AG09309 (cell line): ENCODE measurements at places on chromosomes 2 and 18.

DNA sequence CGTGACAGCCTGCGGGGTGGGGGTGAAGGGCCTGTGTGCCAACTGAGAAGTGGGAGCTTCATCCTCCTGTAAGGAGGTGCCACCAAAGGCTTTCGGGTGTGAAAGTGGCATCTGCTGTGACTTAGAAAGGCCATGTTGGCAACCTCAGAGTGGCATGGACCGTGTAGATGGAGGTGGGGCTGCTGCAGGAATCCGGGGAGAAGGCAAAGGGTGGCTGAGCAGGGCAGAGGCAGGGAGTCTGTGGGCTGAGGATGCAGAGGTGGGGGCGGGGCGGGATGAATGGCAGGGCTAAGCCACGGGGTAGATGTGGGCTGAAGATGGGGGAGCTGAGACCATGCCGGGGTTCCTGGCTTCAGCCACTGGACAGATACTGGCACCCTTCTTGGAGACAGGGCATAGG is 28.2 kb downstream of the TOGARAM2 start:
- DNase-seq = no peak

- DNase-seq = no peak
Observed at GRCh38 chr2:136233298-136233697, 115.3 kb upstream of the CXCR4 start.

DNA sequence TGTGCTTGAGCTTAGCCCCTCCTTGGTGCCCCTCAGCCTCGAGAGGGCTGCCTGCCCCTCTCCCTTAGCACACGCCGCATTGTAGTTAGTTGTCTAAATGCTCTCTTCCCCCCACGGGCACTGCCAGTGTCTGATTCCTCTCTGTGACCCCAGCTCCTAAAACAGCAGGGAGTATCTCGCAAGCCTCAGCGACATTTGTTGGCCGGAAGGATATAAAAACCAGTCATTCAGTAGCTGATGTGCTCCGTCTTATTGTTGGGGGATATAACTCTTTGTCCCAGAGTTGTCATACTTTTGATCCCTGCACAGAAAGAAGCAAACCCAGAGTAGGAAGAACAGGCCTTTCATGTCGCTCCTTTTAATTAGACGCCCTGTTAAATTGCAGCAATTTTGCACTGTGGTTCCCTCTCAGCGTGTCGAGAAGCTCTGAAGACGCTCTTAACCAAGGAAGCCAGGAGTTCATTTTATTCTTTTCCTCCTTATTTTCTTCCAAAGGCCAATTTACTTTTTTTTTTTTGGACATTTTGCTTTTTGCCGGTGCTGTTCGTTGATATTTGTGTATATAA is 201.8 kb downstream of the KLHL29 start:
- DNase-seq = no peak

DNA sequence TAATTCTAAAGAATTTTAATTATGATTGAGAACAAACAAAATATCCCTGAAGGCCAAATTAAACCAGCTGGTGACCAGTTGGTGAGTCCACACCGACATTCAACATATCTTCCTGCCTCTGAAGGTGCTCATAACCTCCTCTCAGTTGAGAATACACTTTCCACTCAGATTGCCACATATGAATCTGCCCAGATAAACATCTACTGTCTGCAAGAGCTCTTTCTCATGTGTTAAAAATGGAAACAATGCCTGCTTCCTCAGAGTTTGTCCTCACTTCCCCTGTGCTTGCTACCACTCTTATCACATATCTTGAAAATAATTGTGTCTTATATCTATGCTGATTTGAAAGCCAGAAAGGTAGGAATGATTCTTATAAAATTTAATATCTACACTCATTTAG is 177.7 kb upstream of the GULP1 start:
- DNase-seq = peak; percentile 8

- DNase-seq = no peak
Observed at GRCh38 chr2:3392216-3392615, 12.7 kb downstream of the TRAPPC12 start.

- DNase-seq = no peak
Observed at GRCh38 chr18:37484983-37485834, 80.4 kb downstream of the CELF4 start.

- no peak for DNase-seq
Observed at GRCh38 chr18:66872277-66872676, 268.4 kb upstream of the CDH19 start.

- DNase-seq = no peak
Observed at GRCh38 chr2:233990261-233990798, 60.2 kb upstream of the SPP2 start.

GRCh38 chr18:57397440-57398132 is 37.6 kb upstream of the ONECUT2 start:
- no peak for DNase-seq

DNA sequence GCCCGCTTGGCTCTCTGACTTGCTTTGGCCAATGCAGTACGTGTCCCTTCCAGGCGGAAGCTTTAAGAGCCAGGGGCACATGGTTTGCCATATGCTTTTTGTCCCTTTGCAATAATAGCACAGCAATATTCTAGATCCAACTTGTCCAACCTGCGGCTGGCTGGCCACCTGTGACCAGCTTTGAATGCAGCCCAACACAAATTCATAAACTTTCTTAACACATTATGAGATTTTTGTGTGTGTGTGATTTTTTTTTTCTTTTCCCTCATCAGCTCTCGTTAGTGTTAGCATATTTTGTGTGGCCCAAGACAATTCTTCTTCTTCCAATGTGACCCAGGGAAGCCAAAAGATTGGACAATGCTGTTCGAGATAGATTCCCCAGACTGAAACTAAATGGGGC is 119.3 kb upstream of the SIX3 start:
- no peak for DNase-seq

DNA sequence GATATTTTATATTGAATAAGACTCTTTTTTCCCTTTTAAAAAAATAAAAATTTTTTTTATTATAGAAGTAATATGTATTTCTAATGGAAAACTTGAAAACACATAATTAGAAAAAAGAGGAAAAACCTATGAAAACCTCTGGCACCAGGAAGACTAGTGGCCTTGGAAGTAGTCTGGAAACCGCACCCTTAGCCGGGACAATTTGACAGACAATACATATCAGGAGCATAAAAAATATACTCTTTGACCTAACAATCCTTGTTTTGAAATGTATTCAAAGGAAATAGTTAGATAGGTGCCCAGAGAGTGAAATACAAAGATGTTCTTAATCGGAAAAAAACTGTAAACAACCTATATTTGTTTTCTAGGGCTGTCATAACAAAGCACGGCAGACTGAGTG is 34.9 kb upstream of the FAM117B start:
- no peak for DNase-seq

DNA sequence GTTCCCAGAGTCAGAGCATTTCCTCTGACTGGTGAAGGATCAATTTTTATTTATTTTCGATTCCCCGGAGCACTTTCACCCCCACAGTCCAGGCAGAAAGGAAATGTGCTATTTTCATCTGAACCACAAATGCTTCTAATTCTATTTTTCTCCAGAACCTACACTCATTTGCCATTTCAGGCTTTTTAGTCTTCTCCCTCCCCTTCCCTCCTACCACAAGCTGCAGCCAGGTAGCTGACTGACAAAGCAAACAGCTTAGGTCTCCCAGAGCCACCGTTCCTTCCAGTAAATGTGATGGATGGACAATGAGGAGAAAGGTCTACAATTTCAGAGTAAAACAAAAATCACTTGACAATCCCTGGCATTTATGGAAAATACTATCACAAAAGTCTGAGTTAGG is 76.9 kb downstream of the KLF7 start:
- no peak for DNase-seq

DNA sequence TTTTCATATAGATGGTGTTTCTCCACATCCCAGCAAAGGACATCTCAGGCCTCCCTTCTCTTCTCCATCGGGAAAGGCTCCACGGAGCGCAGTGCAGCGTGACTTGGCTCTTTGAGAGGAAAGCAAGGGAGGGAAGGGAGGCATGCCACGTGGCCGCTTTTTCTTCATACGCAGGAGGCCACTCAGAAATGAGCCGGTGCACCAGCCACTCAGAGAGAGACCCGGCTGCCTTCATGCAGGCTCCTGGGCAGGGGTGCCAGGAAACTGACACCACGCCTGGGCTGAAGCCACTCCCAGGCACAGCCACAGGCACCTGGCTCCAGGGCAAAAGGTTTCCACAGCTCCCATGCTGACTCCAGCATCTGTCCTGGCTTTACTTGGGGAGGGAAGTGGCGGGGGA is 11.1 kb upstream of the LOXHD1 start:
- no peak for DNase-seq

DNA sequence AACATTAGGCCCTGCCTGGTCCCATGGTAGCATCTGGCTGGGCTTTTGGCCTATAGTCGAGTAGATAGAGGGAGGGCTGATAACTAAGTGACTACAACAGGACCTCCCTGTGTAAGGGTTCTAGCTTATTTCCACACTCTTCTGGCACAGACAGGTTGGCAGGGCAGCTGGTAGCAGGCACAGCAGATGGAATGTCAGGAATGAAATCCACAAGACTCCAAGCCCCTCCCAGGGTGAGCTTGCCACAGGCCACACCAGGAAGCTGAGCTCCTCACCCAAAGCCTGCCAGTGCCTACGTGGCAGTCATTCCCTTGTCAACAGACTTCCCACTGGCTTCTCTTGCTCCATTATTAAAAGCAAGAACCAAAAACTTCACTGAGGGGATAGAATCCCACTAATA is 20.7 kb upstream of the C1QL2 start:
- peak; percentile 38 for DNase-seq

GRCh38 chr2:20582600-20583221 is 68.2 kb downstream of the HS1BP3 start:
- DNase-seq = no peak

- no peak for DNase-seq
Observed at GRCh38 chr2:106193690-106193976, 468 bp downstream of the UXS1 start.

- DNase-seq = no peak
Observed at GRCh38 chr2:241437179-241437578, 71.2 kb downstream of the STK25 start.

DNA sequence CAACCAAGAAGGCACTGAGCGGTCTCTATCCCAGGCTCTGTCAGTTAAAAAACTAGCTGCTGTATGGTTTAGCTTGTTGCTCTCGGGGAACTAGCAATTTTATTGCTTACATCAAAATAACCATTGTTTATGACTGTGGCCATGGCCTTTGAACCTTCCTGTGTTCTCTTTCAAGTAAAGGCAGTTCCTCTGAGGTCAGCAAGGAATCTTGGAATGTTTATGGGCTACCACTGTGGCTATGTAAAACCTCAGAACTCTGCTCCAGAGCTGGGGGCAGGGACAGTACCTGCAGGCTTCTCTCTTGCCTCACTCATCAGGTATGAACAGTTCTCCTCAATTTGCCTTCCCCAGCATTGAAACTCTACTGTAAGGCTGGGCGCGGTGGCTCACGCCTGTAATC is 416.0 kb upstream of the NETO1 start:
- DNase-seq = peak; percentile 48

DNA sequence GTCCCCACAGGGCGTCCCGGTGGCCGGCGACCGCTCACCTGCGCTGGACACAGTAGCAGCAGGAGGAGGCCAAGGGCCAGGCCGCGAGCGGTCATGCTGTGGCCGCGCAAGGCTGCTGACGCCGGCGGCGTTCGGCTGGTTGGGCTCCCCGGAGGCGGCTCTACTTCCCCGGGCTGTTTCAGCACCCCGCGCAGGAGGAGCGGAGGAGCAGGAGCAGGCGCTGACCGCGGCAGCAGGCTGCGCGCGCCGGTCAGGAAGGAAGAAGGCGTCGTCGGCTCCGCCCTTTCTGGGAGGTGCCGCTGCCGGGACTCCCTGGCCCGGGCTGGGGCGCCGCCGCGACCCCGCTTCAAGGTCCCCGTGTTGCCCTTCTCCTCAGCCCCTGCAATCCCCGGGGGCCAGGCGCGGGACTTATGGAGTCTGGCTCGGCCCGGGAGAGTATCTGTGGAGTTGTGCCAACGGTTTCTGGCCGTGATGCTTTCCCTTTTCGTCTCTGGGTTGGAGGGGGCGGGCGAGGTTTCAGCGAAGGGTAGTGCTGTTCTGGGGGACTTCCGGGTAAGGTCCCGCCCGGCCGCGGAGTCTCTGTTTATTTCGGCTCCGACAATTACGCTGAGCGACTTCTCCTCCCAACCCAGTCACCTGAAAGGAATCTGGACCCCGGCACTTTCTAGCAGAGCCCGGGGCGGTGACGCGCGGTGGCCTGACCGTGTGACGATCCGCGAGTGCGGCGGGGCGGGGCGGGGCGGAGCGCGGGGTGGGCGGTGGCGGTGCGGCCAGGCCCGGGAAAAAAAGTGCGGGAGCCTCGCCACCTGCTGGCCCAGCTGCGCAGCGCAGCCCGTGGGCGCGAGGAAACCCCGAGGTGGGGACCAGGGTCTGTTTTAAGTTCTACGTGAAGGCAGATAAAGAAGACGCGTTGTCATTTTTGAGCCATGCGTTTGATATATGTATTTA is at the start of gene NPC1:
TSS of gene NPC1 (minus strand) at position 258 of the 948 bp plus-strand sequence. CDS start at position 95, 163 bp downstream.
- peak; percentile 69 for DNase-seq

DNA sequence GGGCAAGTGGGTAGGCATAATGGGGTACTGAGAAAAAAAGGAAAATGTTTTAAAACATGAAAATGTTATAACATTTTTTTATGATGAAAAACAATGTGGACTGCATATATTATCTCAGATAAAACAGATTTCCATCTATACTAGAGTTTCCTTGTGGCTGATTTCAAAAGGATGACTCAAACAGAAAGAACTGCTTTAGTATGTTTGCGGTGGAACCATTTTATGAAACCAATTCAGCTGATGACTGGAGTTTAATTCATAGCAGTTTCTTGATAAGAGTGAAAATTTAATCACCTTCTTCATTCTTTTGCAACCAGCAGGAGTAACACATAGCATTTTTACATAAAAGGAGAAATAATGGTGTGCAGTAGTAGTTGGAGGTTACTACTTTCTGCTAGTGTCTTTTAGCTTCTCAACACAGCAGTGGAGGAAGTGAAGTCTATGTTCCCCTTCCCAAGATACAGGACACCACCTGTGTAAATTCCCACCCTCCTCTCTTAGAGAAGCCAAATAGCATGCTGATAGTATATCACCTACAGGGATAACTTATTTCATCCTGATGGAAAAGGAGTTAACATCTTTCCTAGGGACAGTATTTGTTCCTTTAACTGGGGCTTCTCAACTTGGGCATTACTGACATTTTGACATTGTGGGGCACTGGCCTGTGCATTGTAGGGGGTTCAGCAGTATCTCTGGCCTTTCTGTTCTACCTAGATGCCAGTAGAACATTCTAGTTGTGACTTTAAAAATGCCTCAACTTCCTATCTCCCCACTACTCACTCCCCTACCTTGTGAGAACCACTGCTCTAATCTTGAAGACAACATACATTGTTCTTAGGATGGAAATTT is 29.9 kb downstream of the PELI1 start:
- DNase-seq = peak; percentile 57

- no peak for DNase-seq
Observed at GRCh38 chr18:58125183-58125582, 81.2 kb downstream of the NEDD4L start.
